ENCODE measurements at places on chromosomes 2 and 18.
A peak's percentile ranks its signal among the peaks of the same experiment; 100 is the strongest.

DNA sequence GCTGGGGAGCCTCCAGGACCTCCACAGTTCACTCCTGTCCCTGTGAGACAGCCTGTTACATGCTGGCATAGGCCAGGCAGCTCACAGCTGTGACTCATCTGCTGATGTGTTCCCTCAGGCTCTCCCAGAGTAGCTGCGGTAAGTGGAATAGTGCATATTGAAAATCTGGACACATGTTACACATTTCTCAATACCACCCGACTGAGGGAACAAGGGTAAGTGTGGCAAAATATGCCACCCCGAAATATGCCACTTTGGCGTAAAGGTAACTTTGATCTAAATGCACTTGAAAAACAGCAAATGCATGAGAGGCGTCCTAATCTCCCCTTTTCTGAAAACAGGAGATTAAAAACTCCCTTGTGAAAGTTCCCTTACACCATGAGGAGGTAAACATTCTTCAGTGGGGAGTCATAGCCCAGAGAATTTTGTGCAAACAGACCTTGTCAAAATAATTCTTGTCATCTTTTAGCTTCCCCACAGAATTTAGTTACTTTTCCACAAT, 557.9 kb downstream of the CCDC85A start:
- DNase-seq = peak; percentile 4

DNA sequence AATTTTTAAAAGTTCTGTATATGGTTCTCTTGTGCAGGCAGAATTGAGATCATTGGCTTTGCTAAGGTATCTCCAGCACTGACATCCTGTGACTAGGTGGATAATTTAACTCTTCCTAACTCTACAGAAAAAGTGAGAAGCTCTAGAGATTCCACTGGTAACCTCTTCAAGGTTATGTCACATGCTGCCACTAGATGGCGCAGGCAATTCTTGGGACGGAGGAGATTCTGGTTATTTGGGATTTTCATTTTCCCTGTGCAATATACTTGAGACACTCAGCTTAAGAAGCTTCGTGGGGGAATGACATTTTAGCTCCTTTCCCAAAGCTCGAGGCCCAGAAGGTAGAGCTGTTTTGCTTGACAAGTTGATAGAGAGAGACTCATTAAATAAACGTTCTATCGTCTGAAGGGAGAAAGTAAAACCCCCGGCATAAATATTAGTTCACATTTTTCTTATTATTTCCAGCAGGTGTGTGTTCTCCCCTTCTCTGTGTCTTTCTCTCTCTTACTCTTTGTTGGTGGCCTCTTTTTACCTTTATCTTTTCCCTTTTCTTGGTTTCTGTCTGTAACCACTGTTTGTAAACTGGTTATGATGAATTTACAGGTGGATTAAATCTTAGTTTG, 26.6 kb upstream of the LANCL1 start:
- peak; percentile 68 for DNase-seq

- peak; percentile 29 for DNase-seq
Observed at GRCh38 chr2:239697399-239698164, 296.8 kb upstream of the HDAC4 start.

DNA sequence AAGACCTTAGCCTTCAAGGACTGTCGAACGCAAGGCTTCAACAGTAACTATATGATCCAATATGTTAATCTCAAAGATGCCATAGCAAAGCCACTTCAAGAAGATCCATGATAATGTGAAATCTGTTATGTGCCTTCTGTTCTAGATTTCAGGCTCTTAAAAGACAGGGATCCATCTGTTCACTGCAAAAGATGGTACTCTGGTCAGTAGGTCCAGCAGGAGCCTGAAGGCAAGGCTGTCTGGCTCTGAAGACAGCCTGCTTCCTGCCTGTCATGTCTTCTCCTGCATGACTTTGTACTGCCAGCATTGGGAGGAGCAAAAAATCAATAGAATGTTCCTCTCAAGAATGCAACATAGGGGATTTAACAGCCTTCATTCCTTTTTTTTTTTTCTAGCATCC, 270.8 kb upstream of the PARD3B start:
- no peak for DNase-seq

DNA sequence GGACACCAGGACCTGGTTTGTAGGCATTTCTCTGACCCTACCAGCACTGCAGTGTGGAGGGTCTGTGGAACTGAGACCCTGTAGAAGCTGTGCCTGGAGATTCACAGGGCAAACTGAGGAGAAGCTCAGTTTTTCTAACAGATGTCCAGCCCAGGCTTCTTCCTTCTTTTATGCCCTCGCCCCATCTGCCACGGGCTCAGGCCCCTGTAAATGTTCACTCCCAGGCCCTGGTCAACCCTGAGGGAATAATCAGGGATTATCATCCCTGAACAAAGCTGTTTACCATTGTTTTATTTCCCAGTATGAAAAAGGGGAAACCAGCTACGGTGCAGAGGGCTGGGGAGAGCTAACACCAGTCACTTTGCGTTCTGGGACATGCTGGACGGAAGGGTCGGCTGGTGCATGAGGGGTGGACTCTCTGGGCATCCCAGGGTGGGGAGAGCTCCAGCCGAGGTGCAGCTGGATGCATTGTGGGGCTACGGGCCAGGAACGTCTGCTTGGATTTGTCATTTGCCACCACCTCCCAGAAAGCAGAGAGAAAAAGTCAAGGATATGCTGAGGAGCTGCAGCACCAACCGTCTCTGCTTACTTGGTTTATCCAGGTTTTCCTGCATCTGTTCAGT, 183.8 kb downstream of the TFCP2L1 start:
- DNase-seq = no peak

GRCh38 chr2:239462191-239462515, 61.3 kb upstream of the HDAC4 start:
- DNase-seq = no peak

DNA sequence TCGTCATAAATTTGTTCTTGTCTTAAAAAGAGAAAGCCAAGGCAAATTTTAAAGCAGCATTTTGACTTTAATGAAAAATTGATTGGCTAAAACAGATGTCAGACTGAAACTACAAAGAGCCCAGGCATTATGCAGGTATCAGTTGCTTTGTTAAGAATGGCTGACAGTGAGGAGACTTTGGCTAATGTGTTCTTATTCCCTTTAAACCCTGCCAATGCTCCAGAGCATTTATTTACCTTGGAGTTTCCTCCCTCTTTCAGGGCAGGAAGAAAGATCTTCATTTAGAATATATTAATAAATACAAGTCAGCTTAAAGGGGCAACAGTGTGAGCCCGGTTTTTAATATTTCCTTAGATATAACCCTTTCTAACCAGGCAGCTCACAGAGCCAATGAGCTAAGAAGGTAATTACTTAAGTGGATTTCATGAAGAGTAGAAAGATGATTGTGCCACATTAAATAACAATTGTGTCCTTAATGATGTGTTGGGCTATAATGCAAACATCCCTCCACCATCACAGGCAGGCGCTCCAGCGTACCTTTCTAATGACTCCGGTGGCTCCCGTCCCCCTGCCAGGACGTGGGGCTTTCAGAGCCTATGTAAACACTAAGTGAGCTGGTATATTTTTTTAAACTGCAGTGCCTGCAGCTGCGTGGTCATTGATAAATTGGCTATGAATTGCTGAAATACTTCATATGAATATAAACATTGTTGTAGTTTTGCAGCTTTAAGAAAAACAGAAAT, 349.4 kb upstream of the POU3F3 start:
- DNase-seq = no peak

DNA sequence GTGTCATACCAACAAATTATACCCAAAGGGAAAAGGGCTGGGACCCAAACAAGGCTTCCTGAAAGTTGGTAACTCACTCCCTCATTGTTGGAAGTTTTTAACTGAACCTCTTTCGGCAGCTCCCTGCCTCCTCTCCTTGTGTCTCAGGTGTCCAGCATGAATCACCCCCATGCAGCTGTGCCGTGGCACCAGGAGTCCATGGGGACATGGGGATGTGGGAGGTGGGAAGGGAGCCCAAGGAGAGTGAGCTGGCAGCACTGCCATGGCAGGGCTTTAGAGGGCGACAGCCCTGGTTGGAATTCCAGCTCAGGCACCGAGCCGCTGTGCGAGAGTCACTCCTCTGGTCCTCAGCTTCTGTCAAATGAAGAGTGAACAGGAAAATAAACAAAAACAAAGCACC, 12.5 kb upstream of the GYPC start:
- DNase-seq = no peak

DNA sequence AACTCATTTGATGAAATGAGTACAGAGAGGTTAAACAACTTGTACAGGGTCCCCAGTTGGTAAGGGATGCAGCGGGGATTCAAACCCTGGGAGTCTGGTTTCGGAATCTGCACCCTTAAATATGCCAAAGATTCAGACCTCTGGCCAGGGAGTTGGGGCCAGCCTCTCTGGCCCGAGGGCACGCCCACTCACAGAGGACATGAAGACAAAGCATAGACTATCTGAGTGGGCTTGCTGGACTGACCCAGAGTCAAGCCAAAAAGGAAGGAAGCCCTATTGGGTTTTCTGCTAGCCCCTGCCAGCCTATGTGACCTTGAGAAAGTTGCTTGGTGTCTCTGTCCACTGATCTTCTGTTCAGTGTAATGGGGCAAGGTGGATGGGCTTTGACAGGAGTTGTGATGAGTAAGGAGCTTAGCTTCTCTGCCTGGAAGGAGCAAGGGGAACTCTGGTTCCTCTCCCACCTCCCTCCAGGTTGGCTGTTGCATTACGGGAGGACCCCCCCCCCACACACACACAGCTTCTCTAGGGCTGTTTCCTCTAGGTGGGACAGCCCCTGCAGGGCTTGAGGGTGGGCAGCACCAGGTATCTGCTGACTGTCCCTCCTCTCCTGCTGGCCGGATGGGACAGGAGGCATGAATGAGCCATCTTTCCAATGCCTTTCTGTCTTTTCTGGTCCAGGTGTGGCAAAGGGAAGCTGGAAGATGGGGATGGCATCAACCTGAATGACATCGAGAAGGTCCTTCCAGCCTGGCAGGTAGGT, 131.3 kb downstream of the CTIF start:
- no peak for DNase-seq

GRCh38 chr2:13113002-13113401, 396.3 kb downstream of the TRIB2 start:
- DNase-seq = no peak

GRCh38 chr2:229445501-229446211, 174.6 kb upstream of the PID1 start:
- DNase-seq = no peak

Measured in T47D (cell line).